ENCODE measurements at places on chromosomes 7 and 10.

GRCh38 chr10:23338155-23338828 lies 6.3 kb downstream of the C10orf67 start:
- DNase-seq: no peak

DNA sequence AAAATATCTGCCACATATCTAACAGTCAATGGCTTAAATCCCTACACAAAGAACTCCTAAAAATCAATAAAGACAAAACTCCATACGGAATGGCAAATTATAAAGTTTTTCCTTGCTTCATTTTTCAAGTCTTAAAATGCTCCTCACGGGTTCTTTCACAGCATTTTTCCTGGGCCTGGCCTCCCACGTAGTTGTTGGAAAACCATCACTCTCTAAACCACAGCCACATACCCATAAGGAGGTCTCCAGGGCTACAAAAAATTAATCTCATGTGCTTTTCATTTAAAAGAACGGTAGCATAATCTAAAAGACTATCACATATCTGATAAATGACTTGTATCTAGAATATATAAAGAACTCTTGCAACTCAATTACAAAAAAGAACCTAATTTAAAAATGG lies 2.9 kb downstream of the COA1 start:
- DNase-seq: no peak

GRCh38 chr7:51949726-51950644 lies 633.4 kb upstream of the COBL start:
- DNase-seq: no peak

- DNase-seq: no peak
These were observed 53.3 kb downstream of the WIPF3 start for GRCh38 chr7:29859524-29860185.

GRCh38 chr10:71390461-71390835 lies 6.3 kb upstream of the CDH23 start:
- no peak for DNase-seq

GRCh38 chr7:29139191-29139590 lies 7.1 kb downstream of the CPVL start:
- no peak for DNase-seq

- DNase-seq: no peak
These were observed 13.6 kb downstream of the UNCX start for GRCh38 chr7:1246160-1246870.

- no peak for DNase-seq
These were observed 20.2 kb upstream of the FRA10AC1 start for GRCh38 chr10:93722550-93722949.

Data from hematopoietic multipotent progenitor cell treated with erythropoietin and hydrocortisone succinate and interleukin-3 and kit ligand, for 15 days (in vitro differentiated cells).